ENCODE measurements at places on chromosomes 5 and 9. TPM values are rescaled to one million over a fixed set of nuclear protein-coding genes. Genes with fewer than 3 reads are reported as not detected.

DNA sequence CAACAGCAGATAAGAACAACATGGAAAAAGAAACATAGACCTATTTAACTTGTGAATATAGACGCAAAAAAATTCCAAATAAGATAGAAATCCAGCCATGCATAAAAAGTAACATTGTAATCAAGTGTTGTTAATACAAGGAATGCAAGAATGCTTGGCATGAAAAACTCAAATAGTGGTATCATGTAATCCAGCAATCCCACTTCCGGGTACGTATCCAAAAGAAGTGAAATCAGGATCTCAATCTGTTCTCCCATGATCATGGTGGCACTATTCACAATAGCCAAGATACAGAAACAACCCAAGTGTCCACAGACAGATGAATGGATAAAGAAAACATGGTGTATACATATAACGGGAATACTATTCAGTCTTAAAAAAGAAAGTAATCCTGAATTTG lies 437.4 kb downstream of the ARHGEF28 start:
- H3K4me1 ChIP-seq, result no peaks in the 10 kb centered on the region
- no peak overlapping the region for H3K27ac ChIP-seq
- H3K36me3 ChIP-seq, result no peaks in the 10 kb centered on the region

- H3K27me3 ChIP-seq, result peaks cover 55% of the 10 kb centered on the region
- no peak overlapping the region for H3K27ac ChIP-seq
- H3K4me3 ChIP-seq, result peak overlapping the region; percentile 56
- DNase-seq, result no peak
- H3K4me1 ChIP-seq, result peaks cover 12% of the 10 kb centered on the region
- H3K36me3 ChIP-seq, result no peaks in the 10 kb centered on the region
These were observed 20.4 kb upstream of the NTNG2 start for GRCh38 chr9:132141344-132141947.

GRCh38 chr9:93261281-93261680 lies 77.3 kb downstream of the WNK2 start:
- H3K4me3 ChIP-seq, result no peak overlapping the region
- no peaks in the 10 kb centered on the region for H3K4me1 ChIP-seq
- H3K36me3 ChIP-seq, result no peaks in the 10 kb centered on the region
- DNase-seq, result no peak
- no peak overlapping the region for H3K27ac ChIP-seq
- no peaks in the 10 kb centered on the region for H3K27me3 ChIP-seq

DNA sequence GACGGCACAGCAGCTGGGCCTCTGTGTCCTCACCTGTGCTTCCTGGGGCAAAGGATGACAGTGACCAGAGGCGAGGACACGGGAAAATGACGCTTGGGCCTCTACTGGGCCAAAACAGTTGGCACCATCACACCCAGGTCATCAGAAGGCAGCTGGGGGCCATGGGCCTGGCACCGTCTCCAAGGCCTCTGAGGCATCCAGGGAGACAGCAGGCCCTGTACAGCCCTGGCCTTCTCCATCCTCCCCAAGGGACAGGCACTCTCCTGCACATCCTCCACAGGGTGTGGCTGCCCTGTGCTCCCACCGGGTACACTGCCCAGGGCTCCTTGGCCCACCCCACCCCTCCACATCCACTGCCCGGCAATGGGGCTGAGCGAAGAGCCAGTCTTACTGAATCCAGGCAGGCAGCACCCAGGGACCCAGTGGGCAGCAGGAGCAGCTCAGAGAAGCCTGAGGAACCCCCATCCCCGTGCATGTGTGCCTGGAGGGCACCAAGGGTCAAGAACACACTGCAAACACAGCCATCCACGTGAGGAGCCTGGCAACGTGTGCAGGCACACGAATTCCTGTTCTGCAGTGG lies 4.0 kb downstream of the LPCAT1 start:
- H3K4me3 ChIP-seq, result no peak overlapping the region
- H3K27me3 ChIP-seq, result no peaks in the 10 kb centered on the region
- no peak for DNase-seq
- peaks cover 11% of the 10 kb centered on the region for H3K36me3 ChIP-seq

Gene LCN9
- total RNA-seq, result not detected

Measured in activated naive CD4-positive, alpha-beta T cell treated with anti-CD3 and anti-CD28 coated beads for 36 hours (primary cell).